ENCODE measurements at places on chromosomes 13 and 19.
A peak's percentile ranks its signal among the peaks of the same experiment; 100 is the strongest.

DNA sequence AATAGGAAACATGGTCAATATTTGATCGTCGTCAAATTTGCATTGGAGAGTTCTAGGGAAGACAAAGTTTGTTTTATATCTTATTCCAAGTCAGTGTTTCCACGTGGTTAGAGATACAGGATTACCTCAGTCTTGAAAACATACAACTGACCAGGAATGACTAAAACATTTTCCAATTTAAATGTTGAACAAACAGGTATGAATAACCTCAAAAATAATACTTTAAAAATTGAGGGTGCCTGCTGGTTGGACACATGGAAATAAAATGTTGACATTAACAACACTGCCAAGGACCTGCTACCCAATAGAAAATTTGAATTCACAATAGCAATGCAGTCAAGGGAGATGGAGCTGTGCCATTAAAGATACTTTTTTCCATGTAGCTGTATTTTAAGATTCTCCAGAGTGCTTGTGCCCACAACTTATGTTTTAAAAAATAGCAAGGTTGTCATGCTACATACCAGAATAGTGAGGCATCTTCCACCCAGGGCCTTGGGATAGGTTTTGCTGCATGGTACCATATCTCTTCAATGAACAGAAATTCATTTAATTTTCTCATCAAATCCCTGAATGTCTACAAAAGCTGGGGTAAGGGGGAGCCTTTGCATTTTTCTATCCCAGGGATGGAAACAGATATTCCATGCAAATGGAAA, 260.8 kb downstream of the EFNB2 start:
- no peak for DNase-seq

- no peak for DNase-seq
Measured at GRCh38 chr19:57682226-57682766, 519 bp downstream of the ZNF551 start.

- no peak for DNase-seq
Measured at GRCh38 chr13:47216176-47216822, 319.4 kb upstream of the HTR2A start.

GRCh38 chr13:25525884-25526283, 154.1 kb downstream of the ATP8A2 start:
- DNase-seq, result no peak

GRCh38 chr19:32720216-32720935, 809 bp downstream of the TDRD12 start:
- no peak for DNase-seq

GRCh38 chr13:49466292-49466838, 22.3 kb downstream of the SETDB2 start:
- no peak for DNase-seq

- DNase-seq, result no peak
Measured at GRCh38 chr13:51935326-51936171, 73.8 kb downstream of the CCDC70 start.

DNA sequence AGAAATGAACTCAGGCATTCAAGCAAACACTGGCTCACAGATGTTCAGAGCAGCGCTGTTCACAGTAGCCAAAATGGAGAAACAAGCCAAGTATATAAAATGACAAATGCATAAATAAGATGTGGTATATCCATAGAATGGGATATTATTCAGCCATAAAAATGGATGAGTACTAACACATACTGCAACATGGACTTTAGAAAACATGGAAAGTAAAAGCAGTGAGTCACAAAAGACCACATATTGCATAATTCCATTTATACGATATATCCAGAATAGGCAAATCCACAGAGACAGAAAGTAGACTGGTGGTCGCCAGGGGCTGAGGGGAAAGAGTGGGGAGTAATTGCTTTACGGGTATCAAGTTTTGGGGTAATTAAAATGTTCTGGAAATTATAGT, 6.6 kb downstream of the ZNF837 start:
- DNase-seq, result no peak

- DNase-seq, result no peak
Measured at GRCh38 chr13:76884186-76884906, 1.9 kb downstream of the KCTD12 start.

DNA sequence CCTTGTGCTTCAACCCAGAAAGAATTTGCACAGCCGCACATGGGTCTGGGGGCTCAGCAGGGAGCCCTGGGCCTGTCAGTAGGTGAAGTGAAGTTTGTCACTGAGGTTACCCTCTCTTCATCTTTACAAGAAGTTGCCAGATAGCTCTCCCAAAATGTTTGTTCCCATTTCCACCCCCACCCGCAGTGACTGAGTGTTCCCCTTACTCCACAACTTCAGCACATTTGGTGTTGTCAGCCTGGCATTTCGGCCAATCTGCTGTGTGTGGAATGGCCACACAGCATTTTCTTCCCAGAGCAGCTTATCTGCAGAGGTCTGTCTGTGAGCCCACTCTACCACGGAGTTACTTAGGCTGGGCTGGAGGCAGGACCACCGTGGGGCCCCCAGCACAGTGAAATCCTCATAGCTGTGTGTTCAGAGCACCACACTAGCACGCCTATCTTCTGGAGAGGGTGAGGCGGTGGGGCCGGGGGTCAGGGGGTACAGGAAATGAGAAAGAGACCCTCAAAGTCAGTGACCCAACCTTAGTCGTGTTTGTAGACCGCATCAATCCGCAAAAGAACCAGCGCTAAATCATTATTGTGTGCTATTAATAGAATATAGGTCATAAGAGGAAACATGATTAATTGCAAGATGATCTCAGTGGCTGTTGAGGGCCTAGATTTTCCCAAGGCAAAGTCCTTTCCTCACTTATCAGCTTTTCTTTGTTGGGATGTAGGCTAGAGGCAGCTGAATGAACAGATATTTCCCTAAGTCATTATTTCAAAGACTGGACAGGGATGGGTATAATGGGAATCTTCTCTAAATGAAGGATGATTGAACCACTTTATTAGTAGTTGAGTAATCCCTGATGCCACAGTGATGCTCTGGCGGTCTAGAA, 116.0 kb downstream of the SIPA1L3 start:
- no peak for DNase-seq

- no peak for DNase-seq
Measured at GRCh38 chr19:29519931-29520330, 5.9 kb upstream of the VSTM2B start.

DNA sequence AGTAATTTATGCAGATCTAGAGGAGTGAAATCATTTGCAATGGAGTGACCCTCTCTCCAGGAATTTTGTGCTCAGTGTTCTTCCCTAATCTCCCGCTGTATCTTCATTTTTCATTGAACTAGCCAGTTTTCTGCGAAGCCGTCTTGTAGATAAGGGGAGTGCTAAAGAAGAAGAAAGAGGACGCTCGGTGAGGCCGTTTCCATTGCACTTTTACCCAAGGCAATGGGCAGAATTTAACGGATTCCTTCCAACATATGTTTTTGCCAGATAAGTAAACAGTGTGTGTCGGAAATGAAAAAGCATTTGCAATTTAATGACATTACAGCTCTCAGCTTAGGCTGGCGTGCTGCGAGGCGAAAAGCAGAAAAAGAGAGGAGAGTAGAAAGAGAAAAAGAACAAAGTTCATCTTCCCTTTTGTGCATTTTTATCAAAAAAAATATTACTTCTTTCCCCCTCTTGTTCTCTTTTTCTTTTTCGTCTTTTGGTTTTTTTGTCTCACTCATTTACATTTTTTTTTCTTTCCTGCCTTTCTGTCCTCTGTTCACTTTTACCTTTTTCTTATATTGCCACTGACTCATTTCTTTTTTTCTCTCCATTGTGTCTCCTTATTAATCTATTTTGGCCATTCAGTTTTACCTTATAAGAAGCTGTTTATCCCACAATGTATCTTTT, 49.9 kb downstream of the SOX21 start:
- DNase-seq, result no peak

GRCh38 chr13:67292886-67293285, 62.8 kb upstream of the PCDH9 start:
- DNase-seq, result no peak

DNA sequence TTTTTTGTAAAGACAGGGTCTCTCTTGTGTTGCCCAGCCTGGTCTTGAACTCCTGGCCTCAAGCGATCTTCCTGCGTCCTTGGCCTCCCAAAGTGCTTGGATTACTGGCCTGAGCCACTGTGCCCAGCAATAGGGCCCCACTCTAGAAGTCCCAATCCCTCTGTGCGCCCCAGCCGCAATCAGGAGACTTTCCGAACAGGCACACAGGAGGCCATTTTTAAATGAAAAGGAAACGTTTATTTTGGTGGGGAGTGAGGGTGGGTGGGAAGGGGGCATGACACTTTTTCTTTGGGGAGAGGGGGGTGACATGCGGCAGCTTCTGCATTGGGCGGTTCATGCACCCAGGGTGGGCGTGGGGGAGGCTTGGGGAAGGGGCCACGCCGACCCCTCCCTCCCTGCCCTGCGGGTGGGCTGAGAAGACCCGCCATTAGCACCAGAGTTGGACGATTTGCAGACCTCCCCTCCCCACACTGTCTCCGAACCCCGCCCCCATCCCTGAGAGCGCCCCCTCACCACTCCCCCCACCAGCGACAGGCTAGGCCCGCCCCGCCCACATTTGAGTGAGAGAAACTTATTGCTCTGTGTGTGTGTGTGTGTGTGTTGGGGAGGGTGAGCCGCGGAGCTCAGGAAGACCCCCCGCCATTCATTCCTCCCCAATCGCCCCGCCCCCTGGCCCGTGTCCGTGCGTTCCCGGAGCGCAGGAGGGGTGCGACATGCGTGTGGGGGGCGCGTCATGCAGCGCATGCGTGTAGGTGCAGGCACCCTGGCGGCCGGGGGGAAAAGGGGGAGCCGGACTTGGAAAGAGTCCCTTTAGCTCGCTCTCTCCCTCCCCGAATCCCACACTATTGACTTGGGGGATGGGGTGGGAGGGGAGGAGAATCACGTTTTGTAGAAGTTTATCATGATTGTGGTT, 17.2 kb downstream of the KCNC3 start:
- no peak for DNase-seq

- DNase-seq, result no peak
Measured at GRCh38 chr13:99723878-99724277, 222.6 kb downstream of the TM9SF2 start.

- no peak for DNase-seq
Measured at GRCh38 chr13:39900106-39900750, 244.8 kb downstream of the COG6 start.

GRCh38 chr13:29129616-29130015, 309.5 kb downstream of the MTUS2 start:
- DNase-seq, result no peak

GRCh38 chr19:12757544-12758274, 6.1 kb downstream of the BEST2 start:
- peak; percentile 48 for DNase-seq

DNA sequence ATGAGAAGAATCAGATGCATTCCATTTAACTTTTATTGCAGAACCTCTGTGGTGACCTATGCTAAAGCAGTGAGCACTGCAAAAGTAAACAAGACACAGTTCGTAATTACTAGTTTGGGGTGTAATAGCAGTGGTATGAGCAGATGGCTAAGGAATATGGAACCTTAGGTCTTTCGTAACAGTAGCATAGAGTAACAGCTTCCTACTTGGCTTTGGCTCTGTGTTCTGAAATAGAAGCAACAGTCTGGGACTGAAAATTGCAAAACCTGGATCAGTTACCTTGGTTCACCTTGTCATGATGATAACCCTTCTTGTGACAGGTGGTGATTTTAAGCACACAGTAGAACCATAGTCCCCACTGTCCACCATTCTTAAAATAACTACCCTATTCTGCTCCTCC, 303.4 kb downstream of the GPC6 start:
- DNase-seq, result no peak

GRCh38 chr13:114145722-114146121, 13.3 kb upstream of the RASA3 start:
- DNase-seq, result no peak

DNA sequence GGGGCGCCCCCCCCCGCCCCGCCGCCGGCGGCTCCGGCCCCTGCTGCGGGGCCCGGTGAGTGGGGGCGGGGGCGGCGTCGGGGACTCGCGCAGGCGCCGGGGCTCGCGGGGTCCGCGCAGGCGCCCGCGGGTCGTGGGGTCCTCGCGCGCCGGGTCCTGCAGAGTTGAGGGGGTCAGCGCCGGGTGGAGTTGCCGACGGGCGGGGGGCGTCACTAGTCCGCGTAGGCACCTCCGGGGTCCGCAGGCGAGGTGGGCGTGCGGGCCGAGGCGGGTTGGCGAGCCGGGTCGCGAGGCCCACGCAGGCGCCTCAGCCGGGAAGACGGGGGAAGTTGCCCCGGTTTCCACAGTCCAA, 365 bp downstream of the PPP6R1 start:
- peak; percentile 32 for DNase-seq

- no peak for DNase-seq
Measured at GRCh38 chr19:1041835-1042685, 2.2 kb downstream of the ABCA7 start.

GRCh38 chr19:36527873-36528193, 238 bp downstream of the ZNF260 start:
- DNase-seq, result no peak

DNA sequence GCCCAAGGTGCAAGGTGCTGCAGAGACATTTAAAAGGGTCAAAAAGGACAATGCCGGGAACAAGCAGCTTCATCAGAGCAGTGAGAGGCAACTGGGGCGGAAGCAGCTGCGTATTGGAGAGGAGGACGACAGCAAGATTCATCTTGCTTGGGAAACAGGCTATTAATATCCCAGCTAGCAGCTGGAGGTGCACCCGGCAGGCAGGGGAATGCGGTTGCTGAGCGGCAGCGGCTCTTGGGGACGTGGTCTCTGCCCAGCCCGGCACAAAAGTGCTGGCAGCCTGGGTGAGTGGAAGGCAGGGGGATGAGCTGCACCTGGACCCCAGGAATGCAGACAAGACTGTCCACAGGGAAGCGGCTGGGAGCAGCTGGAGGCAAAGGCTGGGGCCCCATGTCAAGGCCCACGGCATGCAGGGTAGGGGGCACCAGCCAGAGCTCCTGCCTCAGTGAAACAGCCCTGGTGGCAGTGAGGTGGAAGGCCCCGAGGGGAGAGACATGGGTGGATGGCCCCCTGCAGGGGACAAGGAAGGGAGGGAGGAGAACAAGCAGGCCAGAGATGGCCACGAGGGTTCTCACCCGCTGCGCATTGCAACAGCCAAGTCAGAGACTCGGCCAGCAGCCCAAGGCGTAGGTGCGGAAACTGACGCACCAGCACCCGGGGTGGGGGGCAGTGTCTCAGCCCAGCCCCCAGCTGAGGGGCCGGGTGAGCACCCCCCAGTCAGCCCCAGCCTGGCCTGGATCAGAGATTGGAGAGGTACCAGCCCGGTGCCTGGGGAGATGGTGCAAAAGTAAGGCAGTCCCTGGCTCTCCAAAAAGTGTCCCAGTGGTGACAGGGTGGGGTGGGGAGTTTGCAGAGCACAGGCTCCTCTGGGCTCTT, 34.4 kb downstream of the PEPD start:
- peak; percentile 59 for DNase-seq

- DNase-seq, result no peak
Measured at GRCh38 chr19:8468761-8469373, 24.1 kb downstream of the HNRNPM start.

GRCh38 chr13:73571376-73571775, 512.6 kb downstream of the KLF5 start:
- no peak for DNase-seq

- DNase-seq, result no peak
Measured at GRCh38 chr13:48078251-48078656, 16.6 kb downstream of the MED4 start.

DNA sequence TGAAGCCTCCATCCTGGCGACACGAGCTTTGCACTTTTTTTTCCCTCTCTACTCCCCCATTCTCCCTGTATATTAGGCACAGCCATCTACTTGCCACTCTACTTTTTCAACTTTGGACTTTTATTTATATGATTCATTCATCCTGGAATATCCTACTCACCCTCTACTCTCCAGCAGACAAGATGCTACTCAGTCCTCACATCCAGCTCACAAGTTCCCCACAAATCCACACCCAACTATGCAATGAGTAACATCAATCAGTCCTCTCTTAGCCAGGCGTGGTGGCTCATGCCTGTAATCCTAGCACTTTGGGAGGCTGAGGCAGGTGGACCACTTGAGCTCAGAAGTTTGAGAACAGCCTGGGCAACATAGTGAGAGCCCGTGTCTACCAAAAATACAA, 23.9 kb upstream of the URAD start:
- DNase-seq, result no peak

All from Ammon's horn (tissue), 1 donor.